Stimulated activated CD4-positive, alpha-beta T cell treated with anti-CD3 and anti-CD28 coated beads, Interleukin-1b, Interleukin-23, amount 100 ng/mL, for 1 hour (primary cell): ENCODE measurements at places on chromosomes 7 and 10.

DNA sequence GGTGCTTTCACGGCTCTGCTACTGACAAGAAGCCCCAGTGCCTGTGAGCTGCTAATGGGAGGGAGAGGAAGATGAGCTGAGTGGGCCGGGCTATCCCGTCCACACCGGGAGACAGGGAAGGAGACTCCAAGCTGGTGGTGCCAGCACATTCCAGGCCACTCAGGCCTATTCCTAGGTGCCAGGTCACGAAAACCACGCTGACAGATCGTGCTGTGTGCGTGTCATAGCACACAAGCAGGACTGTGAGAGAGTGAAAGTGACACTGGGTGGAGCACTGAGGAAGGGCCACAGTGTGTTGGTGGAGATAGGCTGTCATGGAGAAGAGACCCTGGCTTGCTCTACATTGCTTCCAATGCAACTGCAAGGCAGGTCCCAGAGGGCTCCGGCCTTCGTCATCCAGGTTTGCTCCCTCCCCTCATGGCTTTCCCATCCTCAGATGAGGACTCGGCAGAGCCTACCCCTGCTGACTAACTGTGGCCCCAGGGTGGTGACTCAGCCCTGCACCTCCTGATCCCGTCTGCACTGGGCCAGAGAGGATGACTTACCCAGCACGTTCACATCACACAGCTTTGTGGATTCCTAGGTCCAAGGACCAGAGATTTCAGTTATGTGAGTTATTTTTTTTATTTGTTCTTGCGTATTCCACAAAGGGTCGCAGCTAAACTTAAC is 167.3 kb downstream of the EGFR start:
- no peak for DNase-seq

DNA sequence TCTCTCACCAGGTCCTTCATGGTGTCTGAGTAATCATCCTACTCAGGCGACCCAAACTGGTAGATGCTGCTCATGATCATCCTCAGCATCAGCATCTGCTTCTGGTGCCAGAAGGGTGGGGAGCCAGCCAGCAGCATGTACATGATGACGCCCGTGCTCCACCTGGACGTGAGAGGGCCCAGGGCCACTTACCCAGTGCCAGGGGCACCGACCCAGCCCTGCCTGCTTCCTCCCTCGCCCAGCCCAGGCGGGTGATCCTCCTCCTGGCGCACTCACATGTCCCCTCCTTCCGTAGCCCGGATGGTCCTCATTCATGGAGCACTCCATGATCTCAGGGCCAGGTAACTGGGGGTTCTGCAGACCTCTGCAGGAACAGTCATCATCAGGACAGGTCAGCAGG is 764.8 kb upstream of the ZNF722 start:
- no peak for DNase-seq

GRCh38 chr7:77877791-77878190 is 79.2 kb downstream of the PHTF2 start:
- no peak for DNase-seq

GRCh38 chr7:85232068-85232467 is 45.2 kb upstream of the SEMA3D start:
- no peak for DNase-seq

DNA sequence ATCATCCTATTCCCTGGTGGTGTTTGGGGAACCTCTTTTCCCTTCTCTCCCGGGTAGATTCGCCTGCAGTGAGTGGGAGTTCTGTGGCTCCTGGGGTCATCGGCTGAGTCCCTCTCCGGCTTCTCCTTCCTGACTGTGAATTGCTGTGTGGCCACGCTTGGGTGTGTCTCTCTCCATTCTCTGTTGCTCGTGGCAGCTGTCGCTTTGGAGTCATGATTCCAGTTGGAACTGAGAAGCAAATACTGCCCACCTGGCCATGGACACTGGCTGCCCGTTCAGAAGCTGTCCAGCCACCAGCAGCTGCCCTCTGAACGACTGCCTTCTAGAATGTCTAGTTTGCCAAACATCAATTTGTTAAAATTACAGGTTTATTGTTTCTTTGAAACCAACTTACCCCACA is 23.1 kb upstream of the PITRM1 start:
- no peak for DNase-seq

- DNase-seq, result no peak
Observed at GRCh38 chr7:147014286-147014955, 897.8 kb downstream of the CNTNAP2 start.

GRCh38 chr10:128614802-128615553 is 488.8 kb upstream of the MKI67 start:
- DNase-seq, result no peak

DNA sequence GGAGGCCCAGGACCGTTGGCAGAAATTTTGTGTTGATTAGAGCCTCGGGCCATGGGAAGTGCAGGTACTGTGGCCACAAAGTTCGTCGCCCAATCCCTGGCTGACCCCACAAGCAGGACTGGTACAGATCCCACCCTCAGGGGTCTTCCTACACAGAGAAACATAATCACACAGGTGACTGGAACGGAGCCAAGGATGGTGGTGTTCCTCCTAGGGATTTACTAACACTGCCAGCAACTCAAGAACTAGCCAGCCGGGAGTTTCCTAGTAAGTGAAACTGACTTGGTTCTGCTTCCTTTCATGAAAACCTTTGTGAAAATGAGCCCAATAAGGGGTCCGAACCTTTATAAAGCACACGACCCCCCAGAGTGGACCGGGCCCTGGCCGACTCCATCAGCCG is 5.7 kb downstream of the CUX1 start:
- DNase-seq, result no peak

DNA sequence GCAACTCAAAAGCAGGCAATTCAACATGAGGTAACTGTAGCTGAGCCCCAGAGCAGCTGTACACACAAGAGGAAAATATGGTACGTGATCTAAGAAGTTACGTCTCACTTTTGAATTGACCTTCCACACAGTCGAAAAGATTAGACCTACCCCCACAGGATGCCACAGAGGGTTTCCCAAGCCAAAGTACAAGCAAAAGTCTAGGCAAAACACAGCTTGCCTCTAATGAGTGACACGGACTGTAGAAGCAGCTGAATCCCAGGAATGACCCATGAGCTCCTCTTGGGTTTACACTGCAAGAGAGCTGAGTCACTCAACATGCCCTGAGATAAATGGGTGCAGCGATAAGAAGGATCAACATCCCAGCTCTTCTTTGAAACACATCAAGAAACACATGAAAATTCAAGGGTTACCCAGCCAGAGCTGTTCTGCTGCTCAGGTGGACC is 9.8 kb downstream of the CREB3L2 start:
- DNase-seq, result no peak

DNA sequence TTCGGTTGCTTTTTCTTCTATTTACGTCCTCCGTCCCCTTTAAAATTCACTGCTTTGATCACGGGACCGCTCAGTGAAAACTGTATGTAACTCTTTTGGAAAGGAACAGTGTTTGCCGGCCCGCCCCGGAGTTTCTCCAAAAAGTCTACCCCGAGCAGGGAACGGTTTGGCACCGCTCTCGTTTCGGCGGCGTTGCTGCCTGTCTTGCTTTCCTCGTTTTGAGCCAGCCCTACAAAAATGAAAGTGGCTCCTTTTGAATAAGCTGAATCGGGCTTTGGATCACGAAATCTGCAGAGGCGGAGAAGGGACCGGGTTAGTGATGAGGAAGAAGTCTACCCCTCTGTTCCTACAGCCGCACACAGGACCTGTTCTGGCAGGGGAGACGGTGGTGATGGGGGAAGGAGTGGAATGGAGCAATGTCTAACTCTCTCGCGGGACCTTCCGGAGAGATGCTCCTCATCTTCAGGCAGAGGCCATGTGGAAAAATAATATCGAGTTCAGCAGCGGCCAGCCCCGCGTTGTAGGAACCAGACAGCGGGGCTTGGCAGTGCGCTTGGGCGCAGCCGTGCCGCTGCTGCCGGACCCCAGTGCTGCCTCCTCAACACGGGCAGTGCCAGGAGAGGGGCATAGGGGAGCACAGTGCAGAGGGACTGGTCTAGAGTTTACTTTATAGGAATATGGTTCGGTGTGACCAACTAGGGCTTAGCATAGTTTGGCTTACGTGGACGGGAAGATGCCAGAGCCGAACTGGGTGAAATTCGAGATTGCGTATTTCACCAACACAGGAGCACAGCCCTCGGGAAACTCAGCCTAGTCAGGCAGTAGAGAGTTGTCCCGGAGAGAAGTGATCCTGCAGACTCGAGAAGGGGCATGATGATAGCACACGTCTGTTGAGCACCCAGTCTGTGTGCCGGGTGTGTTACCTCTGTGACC is 1.4 kb downstream of the HTRA1 start:
- no peak for DNase-seq

DNA sequence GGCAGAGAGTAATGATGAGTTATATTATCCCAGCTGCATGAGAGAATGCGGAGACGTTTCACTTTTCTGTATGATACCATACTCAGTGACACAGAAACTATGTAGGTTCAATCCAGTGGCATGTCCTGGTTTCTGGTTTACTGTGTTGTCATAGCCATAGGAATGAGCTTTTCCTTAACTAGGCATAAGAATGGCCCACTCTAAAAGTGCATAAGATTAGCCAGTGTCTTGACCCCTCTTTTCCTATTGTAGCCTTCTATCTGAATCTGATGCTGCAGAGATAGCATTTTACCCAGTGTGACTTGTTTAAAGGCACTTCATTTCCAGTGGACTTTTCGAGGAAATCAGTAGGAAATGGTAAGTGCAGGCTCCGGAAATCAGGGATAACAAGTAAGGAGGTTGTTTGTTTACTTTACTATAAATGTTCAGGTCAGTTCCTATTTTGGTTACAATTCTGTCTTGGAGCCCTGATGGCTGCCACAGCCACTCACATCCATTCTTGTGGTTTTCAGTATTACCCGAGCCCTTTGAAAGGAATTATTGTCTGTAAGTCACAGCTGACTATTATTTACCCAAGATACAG is 70.5 kb downstream of the SEMA3A start:
- no peak for DNase-seq

DNA sequence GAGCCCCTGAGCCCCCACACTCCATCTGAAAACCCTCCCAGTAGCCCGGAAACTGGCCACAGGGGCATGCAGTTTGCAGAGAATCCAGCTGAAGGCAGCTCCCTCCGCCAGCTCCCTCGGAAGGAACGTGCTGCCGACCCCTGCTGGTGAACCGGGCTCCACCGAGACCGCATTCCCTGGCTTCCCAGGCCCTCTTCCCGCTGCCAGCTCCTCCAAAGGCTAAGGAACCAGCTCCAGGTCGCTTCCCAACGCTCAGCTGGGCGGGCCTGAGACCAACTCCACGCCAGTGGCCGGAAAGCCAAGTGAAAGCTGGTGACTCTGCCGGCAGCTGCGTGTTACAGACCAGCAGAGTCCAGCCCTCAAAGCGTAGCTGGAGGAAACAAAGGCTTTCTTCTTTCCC is 35.8 kb downstream of the GPER1 start:
- no peak for DNase-seq

- no peak for DNase-seq
Observed at GRCh38 chr10:72275351-72276012, 1.8 kb downstream of the DDIT4 start.

GRCh38 chr7:36092221-36092771 is 60.8 kb upstream of the EEPD1 start:
- no peak for DNase-seq

DNA sequence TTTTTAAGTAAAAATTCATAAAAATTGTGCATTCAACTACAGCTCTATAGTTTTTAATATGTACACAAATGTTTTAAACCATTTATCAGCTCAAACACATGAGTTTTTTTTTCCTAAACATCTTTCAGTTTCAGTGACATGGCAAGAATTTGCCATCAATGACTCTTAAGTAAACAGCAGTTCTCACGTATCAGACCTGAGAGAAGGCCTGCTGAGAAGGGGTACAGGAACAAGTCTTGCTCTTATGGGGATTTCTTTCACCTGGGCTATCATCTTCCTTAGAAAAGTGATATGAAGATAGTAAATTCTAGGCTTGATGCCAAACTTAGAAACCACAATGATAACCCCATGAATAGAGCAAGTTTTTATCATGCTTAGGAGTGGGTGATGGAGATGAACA is 467.8 kb downstream of the ARL4A start:
- DNase-seq, result no peak

GRCh38 chr7:47669178-47669891 is 87.4 kb upstream of the TNS3 start:
- no peak for DNase-seq

DNA sequence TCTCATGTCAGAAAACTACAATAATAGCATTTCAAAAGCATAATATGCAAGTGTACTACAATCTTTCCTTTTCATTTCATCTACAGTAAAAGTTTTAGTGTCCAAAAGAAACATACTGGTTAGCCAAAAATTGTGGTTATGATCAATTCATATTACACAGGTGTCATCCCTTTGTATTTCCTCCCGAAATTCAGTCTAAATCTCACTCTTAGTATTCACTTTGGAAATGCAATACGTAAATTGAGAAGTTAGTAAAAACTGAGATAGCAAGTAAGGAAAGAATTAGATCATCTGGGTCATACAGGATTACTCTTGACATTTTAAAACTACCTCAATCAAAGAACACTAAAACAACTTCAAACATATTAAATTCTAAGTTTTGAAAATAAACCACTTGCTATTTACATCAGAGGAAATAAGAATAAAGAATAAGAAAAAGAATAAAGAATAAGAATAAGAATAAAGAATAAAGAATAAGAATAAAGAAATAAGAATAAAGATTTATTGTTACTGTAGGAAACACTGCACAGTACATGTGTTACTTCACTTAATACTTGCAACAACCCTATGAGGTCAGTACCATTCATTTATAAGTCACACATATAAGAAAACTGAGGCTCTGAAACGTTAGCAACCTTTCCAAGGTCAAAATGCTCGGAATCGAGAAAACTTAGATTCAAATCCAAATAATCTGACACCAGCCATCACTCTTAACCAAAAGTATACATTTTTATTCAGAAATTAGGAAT is 10.5 kb downstream of the SNX13 start:
- DNase-seq, result no peak
